ENCODE measurements at places on chromosomes 1 and 21.

GRCh38 chr1:244212797-244213475 is 161.9 kb downstream of the ZBTB18 start:
- DNase-seq, result no peak

DNA sequence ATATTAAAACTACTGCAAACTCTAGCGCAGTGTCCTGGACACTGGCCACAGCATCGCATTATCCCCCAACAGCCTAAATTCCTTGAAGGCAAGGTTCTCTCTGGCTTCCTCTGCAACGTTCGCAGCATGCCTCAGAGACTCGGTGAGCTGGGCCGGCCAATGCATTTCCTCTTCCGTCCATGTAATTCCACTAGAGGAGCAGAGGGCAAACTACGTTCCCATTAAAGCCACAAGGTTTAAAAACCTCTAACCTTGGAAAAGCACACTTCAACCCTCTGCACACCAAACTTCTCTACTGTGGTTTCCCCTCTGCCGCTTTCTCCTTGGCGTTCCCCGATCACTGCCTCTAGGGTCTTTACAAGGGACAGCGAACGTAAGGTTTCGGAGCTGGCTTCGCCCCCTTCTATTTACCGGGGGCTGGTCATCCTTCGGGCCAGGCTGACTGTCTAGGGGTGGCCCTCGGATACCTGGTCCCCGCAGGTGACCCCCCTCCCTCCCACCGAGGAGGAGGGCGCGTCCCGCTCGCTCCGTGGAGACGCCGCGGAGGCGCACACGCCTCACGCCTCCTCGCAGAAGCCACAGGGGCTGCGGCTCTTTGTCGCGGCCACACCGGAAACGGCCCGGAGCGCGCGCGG is 456 bp upstream of the SMYD2 start:
- no peak for DNase-seq

GRCh38 chr1:247357781-247358211 is 26.1 kb upstream of the ZNF496 start:
- no peak for DNase-seq

- no peak for DNase-seq
These were observed 68.8 kb upstream of the ST6GALNAC3 start for GRCh38 chr1:76005765-76006164.

- no peak for DNase-seq
These were observed 10.1 kb upstream of the XCL2 start for GRCh38 chr1:168553680-168554553.

DNA sequence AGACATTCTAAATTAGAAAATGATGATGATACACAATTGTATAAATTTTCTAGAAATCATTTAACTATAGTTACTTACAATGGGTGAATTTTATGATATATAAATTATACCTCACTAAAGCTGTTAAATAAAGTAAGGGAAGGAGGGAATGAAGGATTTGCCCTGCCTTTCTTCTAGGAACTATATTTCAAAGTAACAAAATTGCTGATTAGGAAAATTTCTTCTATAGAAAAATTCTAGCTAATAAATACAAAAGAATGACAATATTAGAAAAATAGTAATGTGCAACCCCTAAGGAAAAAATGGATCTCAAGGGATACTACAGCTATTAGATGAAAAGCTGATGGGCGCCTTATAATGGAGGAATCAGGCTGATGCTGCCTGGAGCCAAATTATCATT is 23.1 kb downstream of the SPATA6 start:
- DNase-seq, result no peak

DNA sequence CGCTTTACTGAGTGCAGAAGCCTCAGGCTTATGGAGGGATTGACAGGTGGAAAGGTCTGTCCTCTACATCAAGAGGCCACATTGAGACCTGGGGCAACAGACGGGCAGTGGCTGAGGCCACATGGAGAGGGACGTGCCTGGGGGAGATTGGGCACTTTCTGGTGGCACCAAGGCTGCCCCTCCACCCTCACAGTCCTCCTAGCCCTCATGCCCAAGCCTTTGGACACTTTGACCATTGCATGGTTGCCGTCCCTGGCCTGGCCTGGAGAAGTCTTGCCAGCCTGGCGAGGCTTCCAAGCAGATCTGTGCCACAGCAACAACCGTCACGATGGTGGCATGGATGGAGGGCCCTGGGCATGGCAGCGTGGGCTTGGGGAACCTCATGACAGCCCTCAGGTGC is 192.1 kb upstream of the VAMP3 start:
- DNase-seq, result no peak

GRCh38 chr1:13706046-13706445 is 6.1 kb downstream of the PRDM2 start:
- no peak for DNase-seq

GRCh38 chr1:224734261-224734935 is 118.3 kb downstream of the CNIH3 start:
- DNase-seq, result no peak

- no peak for DNase-seq
These were observed 2.8 kb upstream of the PHC2 start for GRCh38 chr1:33433509-33434362.

DNA sequence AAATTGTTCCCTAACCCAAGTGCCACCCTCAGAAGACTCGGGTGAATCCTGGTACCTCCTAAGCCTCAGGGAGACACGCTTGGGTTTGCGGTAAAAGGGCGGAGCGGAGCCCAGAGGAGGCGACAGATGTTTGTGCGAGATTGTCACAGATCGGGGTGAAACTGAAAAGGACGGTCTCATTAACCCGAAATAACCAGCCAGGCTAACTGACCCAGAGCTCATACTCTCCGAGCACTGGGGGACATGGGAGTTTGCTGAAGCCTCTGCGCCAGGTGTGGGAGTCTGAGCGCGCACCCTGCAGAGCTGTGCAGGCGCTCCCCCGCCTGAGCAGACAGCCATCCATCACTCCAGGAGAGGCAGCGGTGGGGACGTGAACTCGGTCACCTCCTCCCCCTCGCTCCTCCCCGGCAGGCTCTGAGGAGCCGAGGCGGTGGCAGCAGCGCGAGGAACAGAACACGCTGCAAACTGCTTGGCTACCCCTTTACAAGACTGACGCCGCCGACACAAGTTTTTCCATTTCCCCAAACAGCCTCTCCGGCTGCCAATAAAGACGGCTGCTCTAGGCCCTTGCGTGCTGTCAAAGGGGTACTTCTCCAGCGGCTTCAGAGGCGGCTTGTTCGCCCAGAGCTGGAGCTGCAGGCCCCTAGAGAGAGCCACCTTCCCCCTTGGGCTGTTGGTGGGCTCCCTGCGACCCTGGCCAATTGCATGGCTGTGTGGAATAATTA is 43.5 kb downstream of the RRAGC start:
- DNase-seq, result no peak

DNA sequence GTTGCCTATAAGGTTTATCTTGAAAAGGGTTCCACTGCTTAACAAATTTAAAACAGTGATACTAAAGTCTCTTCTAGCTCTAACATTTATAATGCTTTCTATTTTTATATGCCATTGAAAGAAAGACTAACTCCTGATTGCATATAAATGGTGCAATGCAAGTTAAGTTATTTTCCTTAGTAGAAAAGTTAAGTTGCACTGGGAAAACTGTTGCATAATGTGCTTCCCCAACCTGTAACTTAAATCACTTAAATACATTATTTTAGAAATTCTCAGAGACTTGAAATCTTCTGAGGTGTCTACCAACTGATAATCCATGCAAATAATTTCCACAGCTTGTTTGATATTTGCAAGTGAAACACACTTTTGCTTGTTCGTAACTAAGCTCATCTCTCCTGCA is 175.0 kb upstream of the HMCN1 start:
- no peak for DNase-seq

- no peak for DNase-seq
These were observed 13.9 kb downstream of the CD247 start for GRCh38 chr1:167504467-167504827.

GRCh38 chr21:37367703-37368540 is 1.3 kb downstream of the DYRK1A start:
- peak; percentile 10 for DNase-seq

DNA sequence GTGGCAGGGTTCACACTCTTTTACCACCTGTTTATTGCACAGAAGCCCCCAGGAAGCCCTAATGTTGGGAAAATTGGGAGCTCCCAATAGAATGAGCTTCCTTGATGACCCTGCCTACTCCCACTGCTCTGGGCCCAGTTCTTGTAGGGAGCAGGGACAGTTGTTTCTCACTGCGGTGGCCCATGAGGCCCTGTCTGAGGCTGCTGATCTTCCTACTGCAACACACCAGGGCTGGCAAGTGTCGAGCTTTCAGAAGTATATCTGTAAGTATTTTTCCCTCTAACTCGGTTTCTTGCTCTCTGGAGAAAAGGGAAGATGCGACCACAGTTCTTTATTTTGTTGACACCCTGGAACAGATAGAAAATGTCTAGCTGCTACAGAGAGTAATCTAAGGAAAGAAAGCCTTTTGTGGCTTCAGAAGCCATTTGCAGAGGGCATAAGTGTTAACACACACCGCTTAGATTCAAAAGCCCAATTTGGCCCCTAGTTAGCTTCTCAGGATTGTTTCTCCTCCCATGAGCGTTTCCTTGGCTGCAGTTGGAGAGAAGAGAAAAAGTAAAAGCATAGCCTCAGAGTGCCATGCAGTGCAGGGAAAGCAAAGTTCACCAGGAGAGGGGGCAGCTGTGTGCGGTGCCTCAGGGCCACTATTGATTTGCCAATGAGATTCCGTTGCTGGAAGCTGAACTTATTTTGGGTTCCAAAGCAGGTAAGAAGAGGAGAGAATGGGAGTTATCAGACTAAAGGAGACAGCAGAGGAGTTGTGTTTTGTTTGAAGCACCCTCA is 102.6 kb downstream of the SELENOF start:
- no peak for DNase-seq
